ENCODE measurements at places on chromosomes 1 and 21.

GRCh38 chr1:27403065-27403726 lies 10.8 kb downstream of the GPR3 start:
- peak; percentile 56 for DNase-seq

DNA sequence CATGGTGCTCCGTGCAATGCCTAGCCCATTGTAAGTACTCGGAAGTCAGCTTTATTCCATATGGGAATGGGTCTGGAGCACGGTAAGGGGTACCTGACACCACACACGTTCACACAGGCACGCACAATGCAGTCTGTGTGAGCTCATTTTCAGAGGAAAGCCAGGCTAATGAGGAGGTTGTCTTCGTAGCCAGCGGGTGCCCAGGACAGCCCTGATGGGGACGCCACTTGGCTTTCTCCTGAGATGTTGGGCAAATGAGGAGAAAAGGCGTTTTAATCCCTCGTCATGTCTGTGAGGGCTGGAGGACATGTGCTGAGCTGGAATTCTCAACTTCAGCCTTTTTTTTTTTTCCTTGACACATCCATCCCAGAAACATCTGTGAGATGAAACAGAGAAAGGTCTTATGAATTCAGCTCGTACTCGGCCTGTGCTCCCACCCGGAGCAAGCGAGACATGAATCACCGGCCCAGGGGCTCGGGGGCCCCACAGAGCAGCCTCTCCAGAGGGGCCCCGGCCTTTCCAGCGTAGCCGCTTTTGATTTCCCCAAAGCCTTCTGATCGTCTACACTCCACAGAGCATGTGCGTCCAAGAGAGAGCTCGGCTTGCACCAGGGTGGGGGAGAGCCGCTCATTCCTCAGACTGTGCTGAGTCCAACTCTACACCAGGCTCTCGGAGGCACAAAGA lies 125.1 kb downstream of the EPHB2 start:
- no peak for DNase-seq

GRCh38 chr1:180353945-180354344 lies 123.9 kb downstream of the LHX4 start:
- DNase-seq = no peak

DNA sequence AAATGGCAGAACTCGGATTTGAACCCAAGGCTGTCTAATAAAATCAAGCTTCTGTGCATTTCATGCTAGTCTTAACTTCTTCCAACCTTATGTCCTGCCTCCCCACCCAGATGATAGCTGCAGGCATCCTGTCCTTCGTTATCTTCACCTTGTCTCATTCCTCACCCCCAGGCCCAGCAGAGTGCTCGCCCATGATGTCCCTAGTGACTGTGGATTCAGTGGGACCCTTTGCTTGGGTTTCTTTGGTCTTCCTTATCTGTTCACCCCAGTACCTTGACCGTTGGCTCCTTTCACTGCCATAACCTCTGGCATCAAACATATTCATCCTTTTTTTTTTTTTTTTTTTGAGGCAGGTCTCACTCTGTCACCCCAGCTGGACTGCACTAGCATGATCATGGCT lies 5.6 kb upstream of the BSDC1 start:
- no peak for DNase-seq

DNA sequence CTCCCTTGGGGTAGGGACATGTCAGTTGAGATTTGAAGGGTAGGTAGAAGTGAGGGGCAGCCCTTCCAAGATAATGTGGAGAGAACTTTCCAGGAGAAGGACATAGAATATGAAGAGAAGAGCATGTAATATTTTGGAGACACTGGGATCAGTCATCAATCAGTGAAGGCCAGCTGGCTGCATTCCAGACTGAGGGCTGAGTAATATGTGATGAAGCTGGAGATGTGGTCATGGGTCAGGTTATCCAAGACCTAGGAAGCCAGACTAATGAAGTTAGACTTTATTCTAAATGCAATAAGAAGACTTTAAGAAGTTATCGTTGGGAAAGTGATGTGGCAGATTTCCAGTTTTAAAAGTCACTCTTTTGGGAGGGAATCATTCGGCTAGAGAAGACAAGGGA lies 262.0 kb downstream of the HMCN1 start:
- no peak for DNase-seq

DNA sequence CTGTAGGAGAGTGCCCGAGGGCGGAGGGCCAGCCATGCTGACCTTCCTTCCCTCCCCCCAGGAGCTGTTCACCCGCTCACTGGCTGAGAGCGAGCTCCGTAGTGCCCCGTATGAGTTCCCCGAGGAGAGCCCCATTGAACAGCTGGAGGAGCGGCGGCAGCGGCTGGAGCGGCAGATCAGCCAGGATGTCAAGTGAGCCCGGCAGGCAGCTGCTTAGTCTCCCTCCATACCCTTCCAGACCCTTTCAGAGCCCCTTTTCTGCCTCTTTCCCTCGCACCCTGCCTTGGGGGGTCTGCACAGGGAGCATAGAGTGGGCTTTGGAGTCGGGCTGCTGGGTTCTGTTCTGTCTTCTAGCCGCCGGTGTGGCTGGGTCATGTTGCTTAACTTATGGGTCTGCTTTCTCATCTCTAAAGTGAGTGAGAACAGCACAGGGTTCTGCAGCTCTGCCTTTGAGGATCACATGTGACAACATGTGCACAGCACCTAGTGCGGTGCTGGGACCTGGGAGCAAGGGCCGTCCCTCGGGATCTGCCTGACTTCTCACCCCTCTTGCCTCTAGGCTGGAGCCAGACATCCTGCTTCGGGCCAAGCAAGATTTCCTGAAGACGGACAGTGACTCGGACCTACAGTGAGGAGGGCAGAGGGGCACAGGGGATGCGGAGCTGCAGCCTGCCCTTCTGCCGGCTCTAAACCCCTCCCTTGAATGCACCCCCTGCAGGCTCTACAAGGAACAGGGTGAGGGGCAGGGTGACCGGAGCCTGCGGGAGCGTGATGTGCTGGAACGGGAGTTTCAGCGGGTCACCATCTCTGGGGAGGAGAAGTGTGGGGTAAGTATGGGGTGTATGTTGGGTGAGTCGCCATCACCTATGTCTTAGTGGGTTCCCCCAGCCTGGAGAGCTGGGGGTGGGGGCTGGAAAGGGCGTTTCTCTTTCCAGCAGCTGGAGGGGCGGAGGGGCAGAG lies 6.2 kb downstream of the AMPD2 start:
- DNase-seq = no peak

DNA sequence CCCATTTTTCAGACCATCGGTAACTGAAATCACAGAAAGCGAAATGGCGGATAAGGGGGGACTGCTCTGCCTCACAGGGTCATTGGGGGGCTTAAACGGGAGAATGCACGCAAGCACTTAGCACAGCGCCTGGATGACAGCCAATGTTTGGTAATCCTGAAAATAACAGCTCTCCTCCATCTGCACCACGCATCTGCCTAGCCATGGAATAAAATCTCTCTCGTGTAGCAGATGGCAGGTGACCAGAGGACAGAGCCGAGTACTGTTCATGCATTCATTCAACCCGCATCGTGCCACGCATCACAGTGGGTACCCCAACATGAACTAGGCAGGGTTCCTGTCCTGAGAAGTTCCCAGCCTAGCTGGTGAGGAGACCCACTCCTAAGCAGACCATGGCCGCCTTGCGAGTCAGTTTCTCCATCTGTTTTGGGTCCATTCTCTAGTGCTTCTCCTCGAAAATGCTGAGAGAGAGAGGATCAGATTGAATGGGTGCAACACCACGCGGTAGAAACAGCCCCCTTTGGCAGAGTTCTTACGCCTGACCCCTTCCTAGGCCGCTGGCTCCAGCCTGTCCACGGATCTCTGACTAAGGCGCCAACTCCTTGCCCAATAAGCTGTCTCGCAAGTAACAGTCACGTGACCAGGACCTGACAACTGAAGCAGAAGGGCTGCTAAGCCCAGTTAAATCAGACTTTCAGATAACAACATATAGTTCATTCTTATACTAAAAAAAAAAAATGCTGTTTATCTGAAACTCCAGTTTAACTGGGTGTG lies 7.3 kb downstream of the SLC1A7 start:
- no peak for DNase-seq

GRCh38 chr1:160726114-160726497 lies 12.9 kb upstream of the SLAMF7 start:
- DNase-seq = no peak

DNA sequence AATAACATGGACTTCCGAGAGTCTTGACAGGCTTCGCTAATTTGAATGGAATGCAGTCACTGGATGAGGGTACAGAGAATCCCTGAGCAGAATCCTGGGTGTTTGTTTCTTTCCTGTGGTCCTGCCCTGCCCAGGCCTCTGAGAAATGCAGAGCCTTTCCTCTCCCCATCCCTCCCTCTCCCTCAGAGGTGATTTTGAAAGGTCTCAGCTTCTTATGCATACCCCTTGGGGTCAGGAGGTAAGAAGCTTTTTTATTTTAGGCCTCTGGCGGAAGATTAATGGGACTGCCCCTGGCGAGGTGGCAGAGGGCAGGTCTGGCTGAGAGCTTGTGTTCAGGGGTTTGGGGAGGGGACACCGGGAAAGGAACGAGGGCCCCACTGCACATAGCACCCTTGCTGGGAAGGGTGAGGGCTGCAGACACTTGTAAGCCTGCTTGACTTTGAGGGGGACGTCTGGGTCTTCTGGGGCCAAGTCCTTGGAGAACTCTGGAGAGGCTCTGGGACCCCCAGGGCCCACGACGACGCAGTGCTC lies 116.5 kb upstream of the SLC45A1 start:
- no peak for DNase-seq

DNA sequence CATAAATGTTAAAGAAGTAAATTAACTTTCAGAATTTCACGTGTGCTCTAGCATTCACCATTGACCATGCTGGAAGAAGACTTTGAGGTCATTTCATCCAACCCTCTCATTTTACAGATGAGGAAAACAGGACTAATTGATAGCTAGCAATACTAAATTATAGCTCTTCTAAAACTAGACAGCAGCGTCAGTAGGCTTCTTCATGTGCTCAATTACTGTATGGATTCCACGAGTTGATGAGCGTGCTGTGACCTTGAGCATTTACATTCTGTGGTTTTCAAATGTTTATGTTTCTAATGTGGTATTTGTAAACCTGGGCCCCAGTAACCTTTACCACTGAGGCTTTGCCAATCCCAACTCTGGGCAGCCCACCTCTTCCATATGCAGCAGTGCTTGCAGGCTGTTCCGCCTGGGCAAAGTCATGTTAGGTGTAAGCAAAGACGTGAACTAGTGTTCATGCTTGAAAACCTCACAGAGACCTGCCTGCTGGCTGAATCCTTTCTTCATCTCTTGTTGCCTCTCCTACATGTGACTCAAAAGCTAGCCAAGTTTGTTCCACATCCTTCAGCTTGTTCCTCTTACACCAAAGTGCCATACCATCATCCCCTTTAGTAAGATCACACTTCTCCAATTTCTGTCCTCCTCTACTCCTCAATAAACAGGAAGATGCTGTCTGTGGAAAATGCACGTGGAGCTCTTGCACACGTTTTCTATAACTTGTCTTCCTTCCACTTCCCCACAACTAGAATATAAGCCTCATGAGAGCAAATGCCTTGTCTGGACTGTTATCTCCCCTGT lies 17.2 kb downstream of the KCNJ15 start:
- no peak for DNase-seq
